Renal cortical epithelial cell (primary cell): ENCODE measurements at places on chromosomes 5 and 9.

GRCh38 chr9:19517202-19517942 is 108.6 kb downstream of the ACER2 start:
- no peak for DNase-seq

DNA sequence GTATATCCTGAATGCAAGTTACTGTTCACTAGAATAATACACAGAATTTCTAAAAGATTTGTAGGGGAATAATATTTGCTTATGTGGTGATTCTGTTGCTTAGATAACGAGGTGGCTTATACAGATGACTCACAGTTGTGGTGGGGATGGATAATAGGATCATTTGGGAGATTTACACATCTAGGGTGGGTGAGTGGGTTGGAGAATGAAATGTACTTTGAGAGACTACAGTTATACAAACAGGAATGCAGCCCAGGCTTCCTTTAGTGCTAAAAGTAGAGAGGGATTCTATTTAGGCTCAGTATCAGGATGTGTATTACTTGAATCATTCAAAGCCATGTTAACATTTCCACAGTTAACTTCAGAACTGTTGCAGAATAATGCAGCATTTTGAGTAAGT is 1.8 kb downstream of the CTXN3 start:
- peak; percentile 67 for DNase-seq

- DNase-seq = no peak
Measured at GRCh38 chr9:135014311-135015010, 73.0 kb upstream of the OLFM1 start.

DNA sequence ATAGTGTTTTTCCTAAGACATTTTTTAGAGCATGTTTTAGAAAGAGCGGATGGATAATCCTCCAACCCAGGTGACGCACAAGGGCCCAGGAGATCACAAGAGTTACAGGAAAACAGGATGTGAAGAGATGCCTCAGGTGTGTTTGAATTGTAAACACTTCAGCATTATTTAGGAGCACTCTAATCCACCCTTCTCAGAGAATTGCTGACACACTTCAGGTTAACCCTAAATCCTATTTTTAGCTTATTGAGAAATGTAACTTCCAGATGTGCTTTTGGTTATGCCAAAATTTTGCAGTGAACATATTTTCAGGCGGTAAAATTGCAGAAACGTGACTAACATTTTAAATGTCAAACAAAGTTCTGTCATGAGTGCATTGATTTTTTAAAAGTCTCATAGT is 755.4 kb upstream of the CTNND2 start:
- no peak for DNase-seq

- peak; percentile 80 for DNase-seq
Measured at GRCh38 chr5:77356740-77357139, 135.4 kb downstream of the WDR41 start.
